ENCODE measurements at places on chromosomes 6 and 20.

DNA sequence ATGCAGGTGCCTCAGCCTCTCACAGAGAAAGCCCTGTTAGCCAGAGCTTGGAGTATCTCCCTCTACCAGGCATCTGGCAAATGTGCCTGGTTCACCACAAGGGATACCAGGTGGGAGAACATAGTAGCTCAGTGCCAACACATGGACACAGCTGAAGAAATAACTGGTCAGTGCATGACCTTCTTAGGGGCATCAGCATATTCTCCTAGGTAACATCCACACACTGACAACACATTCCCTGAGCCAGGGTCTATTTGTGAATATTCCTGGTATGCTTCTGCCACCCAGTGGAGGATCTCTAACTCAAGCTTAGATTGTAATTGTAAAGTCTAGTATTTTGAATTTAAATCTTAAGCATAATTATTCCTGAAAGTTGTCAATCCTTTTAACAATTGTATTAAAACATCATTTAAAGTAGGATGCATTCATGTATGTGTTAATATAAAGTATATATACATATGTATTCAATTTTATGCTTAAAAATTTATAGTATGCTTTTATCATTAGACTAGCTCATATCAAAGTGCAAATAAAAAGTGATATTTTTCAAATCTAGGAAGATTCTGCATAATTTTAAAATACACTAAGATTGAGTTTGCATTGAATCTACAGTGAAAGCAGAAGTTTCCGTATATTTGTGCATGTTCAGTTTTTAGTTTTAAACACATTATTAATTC, 45.3 kb upstream of the COL21A1 start:
- peak; percentile 70 for DNase-seq

GRCh38 chr20:40427026-40427425, 262.0 kb downstream of the MAFB start:
- DNase-seq, result no peak

DNA sequence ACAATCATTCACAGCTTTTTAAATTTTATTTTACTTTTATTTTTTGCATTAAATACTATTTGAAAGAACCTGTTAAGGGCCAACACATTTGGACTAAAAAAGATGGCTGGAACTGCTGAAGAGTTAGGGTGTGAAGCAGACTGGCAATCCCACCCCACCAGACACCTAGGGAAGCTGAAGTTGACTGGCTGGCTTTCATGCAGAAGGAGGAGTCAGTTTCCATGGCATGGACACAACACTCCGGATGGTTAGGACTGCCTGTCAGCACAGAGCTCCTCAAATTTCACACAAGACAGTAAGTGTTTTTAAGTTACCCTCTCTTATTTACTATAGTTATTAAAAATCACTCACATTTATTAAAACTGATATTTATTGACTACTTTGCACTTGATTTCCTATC, at the start of gene ANKRD66:
TSS of gene ANKRD66 (plus strand) at position 238 of the 400 bp plus-strand sequence. CDS start 5,016 bp downstream, outside the sequence.
- DNase-seq, result no peak

GRCh38 chr6:145258122-145258521, 477.2 kb downstream of the EPM2A start:
- no peak for DNase-seq

GRCh38 chr6:91449539-91449938, 862.7 kb upstream of the MAP3K7 start:
- DNase-seq, result no peak

DNA sequence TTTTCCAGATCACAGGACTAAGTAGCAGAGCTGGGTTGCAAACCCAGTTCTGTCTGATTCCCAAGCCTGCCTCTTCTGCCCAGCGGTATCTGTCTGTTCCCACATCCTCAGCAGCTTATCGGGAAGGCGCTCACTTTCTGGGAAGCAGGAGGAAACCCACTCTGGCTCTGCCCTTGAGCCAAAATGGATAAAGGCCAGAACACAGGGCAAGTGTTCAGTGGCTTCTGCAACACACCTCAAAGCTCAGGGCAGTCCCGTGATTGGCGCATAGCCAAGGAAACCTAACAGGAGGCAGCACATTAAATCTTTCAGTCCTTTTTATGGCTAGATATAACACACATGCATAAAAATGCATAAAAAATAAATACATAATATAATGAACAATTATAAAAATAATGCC, 262.2 kb downstream of the NRN1 start:
- DNase-seq, result peak; percentile 11

All from G401 (cell line).